ENCODE measurements at places on chromosomes 1 and 21. TPM values are rescaled to one million over a fixed set of nuclear protein-coding genes. Genes with fewer than 3 reads are reported as not detected.

CRP gene
- total RNA-seq, result not detected

RASAL2 gene
- 15.9 TPM for total RNA-seq

YY1AP1 gene
- 141 TPM for total RNA-seq

- peak; percentile 44 for DNase-seq
These were observed 149.3 kb downstream of the ZC3H11B start for GRCh38 chr1:219463636-219464035.

DNA sequence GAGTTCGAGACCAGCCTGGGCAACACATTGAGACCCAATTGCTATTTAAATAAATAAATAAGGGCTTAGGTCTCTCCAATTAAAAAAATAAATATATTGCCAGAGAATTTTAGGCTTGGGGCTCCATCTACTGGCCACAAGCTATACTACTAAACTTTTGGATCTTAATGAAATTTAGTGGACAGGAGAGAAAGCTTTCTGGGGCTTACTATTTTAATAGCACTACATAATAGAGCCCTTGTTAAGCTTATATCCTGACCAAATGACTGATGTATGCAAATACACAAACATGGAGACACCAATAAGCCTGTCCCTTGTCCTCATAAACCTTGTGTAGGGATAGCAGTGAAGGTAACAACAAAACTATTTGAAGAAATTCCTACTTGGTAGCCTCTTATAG is 18.4 kb downstream of the CCT3 start:
- DNase-seq, result no peak

DNA sequence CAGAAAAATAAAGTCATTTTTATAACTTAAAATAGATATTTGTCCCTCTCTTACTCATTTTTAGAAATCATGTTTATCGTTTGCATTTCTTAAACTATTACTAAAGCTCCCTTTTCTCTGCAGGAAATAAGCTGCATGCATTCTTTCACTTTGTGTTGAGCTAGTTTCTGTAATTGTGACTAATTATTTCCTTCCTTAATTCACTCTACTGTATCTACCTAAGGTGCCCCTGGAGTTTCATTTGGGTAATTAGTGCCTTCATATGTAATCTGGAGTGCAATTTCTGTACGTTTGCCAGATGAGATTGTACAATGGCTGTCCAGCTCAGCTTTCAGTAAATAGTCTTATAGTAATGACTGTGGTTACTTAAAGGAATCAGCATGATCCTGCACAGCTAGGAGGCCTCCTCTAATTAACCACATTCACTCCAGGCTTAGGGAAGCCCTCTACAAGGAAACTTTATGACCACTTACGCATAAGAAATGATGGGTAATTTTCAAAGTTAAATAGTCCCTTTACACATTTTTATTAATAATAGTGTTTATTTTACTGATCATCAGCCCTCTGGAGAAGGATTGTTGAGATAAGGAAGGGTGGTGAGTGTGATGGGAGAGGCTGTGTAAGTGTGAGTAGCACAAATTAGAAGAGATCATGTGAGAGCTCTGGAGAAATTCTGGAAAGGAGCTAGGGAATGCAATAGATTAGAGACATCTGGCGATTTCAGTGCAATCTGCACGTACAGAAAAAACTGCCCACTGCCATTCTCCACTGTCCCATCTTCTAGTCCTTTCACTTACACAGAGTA is 86.8 kb downstream of the LRRC8C start:
- peak; percentile 32 for DNase-seq

OR2AK2 gene
- not detected for total RNA-seq

- DNase-seq, result no peak
These were observed 11.9 kb downstream of the ADGRB2 start for GRCh38 chr1:31752258-31752657.

DNA sequence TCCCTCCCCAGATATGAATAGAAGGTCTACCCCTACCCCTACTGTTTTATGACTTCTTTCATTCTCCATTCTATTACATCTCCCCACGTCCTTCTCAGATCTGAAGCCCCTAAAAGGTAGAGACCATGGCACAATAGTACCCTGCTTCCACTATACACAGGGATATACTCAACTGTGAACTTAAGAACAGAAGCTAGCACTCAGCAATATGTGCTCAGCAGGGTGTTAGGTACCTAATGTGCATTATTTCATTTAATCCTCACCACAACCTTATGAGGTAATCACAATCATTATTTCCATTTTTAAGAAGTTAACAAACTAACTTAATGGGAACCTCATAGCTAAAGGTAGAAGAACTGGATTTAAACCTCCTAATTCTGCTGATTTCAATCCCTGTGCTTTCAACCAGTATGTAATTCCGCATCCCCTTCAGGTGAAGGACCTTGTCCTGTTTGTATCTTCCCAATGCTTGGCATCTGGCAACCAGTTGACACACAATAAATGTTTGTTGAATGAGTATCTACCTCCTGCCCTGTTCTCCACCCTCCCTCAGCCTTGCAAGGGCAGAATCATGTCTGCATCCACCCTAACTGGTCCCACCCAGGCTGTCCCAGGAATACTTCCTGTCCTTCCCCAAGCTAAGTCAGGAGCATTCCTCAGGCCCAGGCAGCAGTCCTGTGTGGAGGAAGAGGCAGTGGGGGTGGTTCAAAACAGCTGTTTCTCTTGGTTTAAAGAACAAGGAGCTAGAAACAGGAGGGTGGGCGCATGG is 6.5 kb downstream of the DENND2D start:
- DNase-seq, result no peak

PTPRU gene
- 11.2 TPM for total RNA-seq

GRCh38 chr1:67705735-67706453 is 20.9 kb downstream of the GADD45A start:
- no peak for DNase-seq

AGMAT gene
- 0.99 TPM for total RNA-seq

- no peak for DNase-seq
These were observed 36.2 kb upstream of the RCSD1 start for GRCh38 chr1:167593860-167594259.

GRCh38 chr1:232996143-232996542 is 45.7 kb downstream of the NTPCR start:
- DNase-seq, result no peak

DNA sequence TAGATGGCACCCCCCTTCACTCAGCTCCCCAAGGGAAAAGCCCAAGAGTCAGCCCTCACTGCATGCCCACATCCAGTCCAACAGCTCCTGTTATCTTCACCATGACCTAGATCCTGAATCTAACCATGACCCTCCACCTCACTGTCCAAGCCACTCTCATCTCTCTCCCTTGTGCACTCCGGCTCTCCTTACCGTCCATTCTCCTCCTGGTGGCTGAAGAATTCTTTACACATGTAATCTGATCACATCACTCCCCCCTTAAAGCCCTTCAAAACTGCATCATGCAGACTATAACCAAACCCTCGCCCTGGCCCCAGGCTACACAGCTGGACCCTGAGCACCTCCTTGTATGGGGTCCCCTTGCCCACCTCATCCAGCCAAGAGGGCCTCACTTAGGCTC is 14.0 kb upstream of the PAQR7 start:
- no peak for DNase-seq

GRCh38 chr1:182681568-182681912 is 2.8 kb downstream of the RGS8 start:
- DNase-seq, result no peak

GRCh38 chr1:156641761-156642264 is at the start of gene BCAN:
Gene BCAN, plus strand, starts transcription at chr1:156642117. Its CDS starts 3,938 bp downstream, at chr1:156646055.
- DNase-seq, result peak; percentile 24

Measured in skin of body (tissue), 3 donors.